ENCODE measurements at places on chromosomes 2 and 18.
A peak's percentile ranks its signal among the peaks of the same experiment; 100 is the strongest.

GRCh38 chr2:112483042-112483473 is 1.1 kb downstream of the TTL start:
- peak; percentile 73 for DNase-seq

DNA sequence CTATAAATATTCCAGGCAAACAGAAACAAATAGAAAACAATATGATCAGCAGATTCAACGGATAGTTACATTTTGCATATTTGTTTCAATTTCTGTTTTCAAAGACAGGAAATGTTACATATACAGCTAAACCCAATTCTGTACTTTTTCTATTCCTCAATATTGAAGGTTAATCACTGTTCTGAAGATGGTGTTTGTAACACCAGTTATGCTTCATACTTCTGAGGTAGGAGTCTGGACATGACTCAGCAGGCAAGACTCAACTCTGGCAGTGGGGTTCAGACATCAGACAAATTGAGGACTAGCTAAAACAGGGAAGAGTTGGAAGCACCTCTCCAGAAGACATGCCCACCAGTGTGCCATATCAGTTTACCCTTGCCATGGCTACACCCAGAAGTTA is 16.6 kb downstream of the SERPINB13 start:
- DNase-seq, result peak; percentile 12

- DNase-seq, result no peak
These were observed 270.0 kb downstream of the CTNNA2 start for GRCh38 chr2:79782576-79783452.

DNA sequence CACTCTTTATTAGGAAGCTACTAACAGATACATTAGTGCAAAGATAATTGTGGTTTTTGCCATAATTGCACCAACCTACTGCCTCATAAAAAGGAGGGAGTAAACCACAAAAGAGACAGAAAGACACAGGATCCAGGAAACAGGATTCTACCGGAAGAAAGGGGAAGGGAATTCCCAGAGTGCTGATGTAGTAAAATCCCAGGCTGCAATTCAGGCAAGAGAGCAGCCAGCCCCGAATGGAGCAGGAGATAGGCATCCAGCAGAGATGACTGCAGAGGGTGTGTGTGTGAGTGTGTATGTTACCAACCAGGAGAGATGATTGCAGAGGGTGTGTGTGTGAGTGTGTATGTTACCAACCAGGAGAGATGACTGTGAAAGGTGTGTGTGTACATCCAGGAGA is 84.4 kb downstream of the KCNS3 start:
- peak; percentile 40 for DNase-seq

- DNase-seq, result no peak
These were observed 5.1 kb downstream of the ACTG2 start for GRCh38 chr2:73897934-73898333.

- DNase-seq, result no peak
These were observed 113.9 kb downstream of the CCDC85A start for GRCh38 chr2:56297671-56298070.

- no peak for DNase-seq
These were observed 2.4 kb upstream of the POU3F3 start for GRCh38 chr2:104851291-104852089.

GRCh38 chr18:38358805-38359657 is 793.4 kb upstream of the CELF4 start:
- no peak for DNase-seq

DNA sequence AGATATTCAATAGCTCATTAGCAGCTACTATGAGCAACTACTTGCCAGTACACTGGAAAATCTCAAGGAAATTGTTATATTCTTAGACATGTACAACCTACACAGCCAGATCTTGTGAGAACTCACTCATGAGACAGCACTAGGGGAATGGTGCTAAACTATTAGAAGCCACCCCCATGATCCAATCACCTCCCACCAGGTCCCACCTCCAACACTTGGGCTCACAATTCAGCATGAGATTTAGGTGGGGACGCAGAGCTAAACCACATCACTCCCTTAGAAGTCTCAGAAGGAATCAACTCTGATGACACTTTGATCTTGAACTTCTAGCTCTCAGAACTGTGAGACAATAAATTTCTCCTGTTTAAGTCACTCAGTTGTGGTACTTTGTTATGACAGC is 418.3 kb upstream of the SPHKAP start:
- no peak for DNase-seq

DNA sequence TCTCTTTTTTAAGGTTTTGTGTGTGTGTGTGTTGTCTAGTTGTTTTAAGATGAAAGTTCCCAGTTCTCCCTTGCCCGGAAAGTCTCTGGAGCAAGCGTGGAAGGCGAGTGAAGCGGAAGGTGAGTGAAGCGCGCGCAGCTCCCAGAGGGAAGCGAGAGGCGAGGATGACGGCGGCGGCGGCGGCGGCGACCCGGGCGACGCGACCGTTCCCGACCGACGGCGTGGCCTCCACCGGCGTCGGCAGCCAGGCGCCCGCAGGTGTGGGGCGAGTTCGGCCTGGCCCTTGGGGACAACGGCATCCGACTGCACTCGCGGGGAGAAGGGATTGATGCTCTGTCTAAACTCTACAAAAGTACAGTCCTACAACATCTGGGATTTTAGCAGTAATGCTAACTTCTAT is 321.9 kb downstream of the CELF4 start:
- no peak for DNase-seq

DNA sequence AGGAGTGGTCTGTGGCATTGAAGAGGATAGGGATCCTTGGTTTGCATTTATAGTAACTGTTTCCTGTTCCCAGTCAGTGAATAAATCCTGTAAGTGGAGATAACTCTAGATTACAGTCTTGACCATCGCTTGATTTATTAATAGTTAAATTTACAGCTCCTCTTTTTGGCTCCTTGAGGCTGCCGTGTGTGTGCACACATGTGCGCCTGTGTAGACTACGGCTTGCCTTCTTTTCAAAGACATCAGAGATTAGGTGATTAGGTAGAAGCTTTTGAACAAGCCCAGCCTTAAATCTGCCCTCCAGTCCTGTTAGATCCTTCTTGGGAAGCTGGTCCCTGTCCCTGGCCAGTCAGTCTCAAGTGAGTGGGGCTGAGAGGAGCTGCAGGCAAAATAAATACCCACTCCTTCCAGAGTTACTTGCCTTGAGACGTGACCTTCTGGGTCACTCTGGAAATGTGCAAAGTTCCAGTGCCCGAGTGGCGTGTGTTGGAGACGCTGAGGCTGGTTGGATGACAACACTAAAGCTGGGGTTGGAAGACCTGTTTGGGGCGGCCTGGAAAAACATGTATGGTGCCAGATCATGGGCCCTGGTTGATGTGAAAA is 32.0 kb downstream of the TCF7L1 start:
- DNase-seq, result no peak
